ENCODE measurements at places on chromosomes 3 and 15.

GRCh38 chr3:120275618-120276017 is 9.4 kb downstream of the GPR156 start:
- no peak for DNase-seq

DNA sequence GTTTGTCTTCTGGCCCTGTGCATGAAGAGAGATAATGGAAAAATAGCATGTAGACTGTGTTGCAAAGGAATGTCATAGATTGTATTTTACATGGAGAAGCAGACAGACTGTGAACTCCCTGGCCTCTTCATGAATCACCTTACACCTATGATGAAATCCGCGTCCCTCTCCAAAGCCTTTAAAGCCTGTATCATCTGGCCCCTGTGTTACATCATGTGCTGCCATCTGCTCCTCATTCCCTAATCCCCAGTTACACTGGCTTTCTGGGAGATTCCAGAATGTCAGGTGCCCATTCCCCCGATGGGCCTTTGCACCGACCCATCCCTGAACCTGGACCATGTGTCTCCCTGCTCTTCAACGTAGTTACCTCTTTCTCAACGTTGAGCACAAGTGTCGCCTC is 190.8 kb downstream of the ADAMTSL3 start:
- DNase-seq, result no peak

DNA sequence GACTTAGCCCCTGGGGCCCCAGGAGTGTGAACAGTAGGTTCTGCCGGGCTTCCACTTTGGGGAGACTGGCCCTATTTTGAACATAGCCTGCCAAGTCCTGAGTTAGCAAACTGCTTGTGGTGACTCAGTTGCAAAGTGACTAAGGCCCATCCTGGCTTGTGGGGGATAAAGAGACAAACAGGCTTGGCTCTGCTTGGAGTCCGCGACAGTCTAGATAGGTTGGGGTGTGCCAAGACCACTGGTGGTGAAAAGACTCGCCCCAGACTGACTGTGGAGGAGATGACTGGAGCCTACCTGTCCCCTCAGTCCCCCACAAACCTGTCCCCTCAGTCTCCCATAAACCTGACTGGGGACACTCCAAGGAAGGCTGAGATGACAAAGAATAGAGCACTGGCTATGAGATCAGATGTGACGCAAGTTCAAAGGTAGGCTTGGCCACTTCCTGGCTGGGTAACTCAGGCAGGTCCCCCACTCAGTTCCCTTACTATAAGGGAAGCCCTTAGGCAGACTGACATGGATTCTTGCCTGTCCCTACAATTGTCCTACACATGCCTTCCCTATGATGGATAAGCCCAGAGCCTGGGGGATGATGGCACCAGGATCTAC is 4.3 kb downstream of the DNASE1L3 start:
- no peak for DNase-seq

DNA sequence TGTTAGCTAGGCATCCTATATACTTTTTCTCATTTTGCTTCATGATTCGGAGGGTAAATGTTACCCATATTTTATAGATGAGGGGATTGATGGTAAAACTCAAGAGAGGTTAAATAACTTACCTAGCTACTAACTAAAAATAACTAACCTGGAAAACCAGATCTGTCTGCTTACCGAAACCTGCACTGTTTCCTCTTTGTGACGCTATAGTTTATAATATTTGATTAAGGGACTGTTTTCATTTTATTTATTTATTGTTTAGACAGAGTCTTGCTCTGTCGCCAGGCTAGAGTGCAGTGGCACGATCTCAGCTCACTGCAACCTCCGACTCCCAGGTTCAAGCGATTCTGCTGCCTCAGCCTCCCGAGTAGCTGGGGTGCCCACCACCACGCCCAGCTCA is 55.9 kb downstream of the MAP6D1 start:
- DNase-seq, result no peak

GRCh38 chr3:188949996-188950395 is 221.8 kb upstream of the TPRG1 start:
- DNase-seq, result no peak

- peak; percentile 54 for DNase-seq
Observed at GRCh38 chr15:92803852-92804609, 96.1 kb upstream of the CHD2 start.

- no peak for DNase-seq
Observed at GRCh38 chr3:59797533-59797932, 747.7 kb upstream of the CFAP20DC start.
